ENCODE measurements at places on chromosomes 6 and 20.

- DNase-seq, result no peak
Measured at GRCh38 chr6:34350137-34350933, 42.1 kb downstream of the NUDT3 start.

- no peak for DNase-seq
Measured at GRCh38 chr6:37679539-37680476, 17.9 kb downstream of the MDGA1 start.

DNA sequence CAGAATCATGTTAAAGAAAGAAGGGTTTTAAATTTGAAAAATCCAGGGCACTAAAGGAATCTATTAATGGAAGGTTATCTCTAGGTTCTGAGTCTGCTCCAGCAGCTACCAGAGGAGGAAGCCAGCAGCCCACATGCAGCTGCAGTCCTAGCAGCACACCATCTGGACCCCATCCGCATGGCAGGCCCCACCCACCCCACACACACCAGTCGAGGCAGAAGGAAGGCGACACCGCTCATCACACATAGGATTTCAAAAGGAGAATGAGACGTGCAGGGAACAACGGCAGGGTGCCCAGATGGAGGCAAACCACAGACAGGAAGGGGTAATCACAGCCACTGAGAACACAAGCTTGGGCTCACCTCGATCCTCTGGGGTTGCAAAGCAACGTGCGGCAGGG, 78.9 kb downstream of the GINS1 start:
- DNase-seq, result no peak

DNA sequence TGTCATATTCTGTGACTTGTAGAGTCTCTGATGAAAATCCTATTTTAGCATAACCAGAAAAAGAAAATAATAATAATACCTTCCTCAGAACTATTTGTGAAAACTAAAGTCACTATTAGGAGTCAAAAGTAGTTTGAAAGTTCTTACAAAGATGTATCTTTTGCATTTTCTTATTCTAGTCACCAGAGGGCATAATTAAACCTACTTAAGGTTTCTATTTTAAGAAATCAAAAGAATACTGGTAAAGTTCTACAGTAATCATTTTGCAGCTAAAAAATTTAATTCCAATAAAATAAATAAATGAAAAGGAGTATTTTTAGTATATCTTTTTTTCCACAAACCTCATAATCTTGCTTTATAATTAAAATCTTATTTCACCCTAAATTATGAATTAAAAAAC, 28.0 kb upstream of the MCM9 start:
- peak; percentile 6 for DNase-seq

DNA sequence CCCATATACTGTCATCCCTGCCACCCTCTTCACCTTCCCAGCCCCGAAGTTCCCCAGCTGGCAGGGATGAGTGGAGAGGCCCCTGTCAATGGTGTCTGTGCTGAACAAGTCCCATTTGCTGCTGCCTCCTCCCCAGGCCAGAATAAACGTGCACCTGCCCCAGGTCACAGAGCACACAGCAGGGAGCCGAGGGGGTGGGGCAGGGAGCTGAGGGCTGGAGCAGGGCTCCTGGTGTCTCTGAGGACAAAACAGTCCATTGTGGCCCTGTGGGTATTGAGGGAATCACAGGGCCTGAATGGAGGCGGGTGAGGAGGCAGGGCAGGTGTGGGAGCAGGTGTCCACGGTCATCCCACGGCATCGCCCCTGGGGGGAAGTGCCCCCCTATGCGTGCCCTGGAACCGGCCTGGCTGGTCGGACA, 55.8 kb downstream of the SNAI1 start:
- no peak for DNase-seq

DNA sequence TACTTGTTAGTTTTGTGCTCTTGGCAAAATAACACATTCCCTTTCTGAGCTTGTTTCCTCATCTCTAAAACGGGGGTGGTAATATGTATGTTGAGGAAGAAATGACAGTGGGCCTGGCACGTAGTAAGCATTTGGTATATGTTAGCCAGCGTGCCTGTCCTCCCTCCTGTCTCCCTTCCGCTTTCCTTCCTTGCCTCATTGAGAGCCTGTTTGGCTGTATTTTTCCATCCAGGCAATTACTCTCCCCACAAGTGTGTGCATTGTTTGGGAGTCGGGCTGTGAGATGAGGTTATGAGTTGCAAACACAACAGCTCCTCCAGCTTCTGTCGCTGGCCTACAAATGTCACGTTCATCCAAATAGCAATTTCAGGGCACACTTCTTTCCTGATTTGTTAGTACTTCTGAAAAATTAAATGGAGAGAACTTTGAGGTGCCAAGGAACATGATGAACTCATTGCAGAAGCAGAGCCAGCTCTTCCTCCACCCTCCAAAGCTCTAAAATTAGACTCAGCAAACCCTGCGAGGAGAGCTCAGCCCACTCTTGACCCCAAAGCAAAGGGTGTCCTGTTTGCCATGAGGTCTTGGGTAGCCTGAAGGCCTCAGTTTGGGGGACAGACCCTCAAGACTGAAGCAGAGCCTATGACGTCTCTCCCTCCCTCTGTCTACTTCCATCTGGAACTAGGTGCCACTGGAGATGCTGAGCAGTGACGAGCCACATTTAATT, 50.7 kb upstream of the TOX2 start:
- peak; percentile 17 for DNase-seq

DNA sequence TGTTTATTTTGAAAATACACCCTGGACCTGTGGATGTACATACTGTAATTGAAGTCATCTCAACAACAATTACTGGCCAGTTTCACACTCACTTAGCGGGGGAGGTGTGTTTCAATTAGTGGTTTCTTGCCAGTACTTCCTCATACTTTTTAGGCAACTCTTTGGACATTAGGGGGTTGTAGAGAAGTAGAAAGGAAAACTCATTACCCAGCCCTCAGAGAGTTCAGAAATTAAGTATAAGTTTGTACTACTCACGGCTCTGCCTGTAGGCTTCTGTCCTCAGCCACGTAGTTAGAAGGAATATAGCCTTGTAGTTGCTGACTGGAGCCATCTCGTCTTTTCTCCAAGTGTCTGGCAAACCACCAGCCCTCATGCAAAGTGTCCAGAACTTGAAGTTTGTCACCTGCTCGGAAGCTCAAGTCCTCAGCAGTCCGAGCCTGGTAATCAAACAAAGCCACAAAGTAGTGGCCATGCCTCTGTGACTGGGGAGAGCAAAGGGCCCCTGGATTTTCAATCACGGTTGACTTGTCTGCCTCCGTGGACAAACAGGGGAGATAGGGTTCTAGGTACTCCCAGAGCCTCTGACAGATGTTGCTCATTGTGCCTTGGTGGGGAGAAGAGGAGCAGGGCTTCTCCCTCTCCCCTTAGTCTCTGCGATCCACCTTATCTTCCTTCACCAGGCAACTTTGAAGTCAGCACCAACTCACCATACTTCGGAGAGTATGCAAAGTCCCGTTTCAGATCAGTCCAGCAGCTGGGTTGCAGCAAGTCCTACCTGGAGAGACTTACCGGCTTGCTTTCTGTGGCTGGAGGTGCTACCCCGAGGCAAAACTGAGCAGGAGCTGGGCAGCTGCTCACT, 749 bp downstream of the FRK start:
- DNase-seq, result no peak

- no peak for DNase-seq
Measured at GRCh38 chr6:135002974-135003703, 51.5 kb downstream of the HBS1L start.

DNA sequence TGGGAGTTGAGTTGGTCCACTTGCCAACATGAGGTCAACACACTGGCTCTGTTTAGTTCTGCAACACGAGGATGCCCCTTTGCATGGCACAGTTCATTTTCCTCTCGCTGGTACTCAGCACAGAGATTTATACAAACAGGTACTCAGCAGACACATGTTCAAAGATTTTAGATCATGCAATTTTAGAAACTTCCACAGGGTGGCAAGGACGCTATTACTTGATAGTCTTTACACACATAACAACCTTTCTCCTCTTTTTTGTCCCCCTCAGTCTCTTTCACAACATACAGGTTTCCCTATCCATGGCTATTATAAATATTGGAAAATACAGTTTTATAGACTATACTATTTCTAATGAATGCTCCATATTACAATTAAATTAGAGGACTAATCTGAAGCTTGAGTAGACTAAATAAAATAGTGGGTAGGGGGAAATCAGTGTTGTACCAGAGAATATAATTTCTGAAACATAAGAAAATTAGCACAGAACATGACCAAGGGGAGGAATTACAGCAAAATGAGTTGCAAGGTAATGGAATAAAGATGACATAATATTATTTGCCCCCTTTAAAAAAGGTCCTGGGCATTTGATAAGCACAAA, 331.8 kb upstream of the BTBD3 start:
- peak; percentile 3 for DNase-seq

Measured in fibroblast of gingiva (primary cell).